NCI-H1048 (cell line): ENCODE measurements at places on chromosomes 12 and 14.

DNA sequence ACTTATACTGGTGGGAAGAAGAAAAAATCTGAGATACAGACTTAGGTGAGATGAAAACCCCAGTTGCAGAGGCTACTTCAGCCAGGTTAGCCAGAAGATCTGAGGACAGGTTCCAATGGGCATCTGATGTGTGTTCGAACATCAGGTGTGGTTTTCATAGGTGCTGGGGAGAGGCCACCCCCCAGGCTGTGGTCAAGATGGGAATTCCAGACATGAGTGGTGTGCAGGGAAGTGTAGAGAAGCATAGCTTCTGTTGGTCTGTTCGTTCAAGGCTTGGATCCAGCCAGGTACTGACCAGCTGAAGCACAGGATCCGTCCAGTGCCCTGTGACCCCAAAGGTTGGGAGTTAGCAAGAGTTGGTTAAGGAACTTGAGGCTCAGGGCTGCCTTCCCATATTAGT, 85.5 kb downstream of the SSPN start:
- DNase-seq: no peak

- no peak for DNase-seq
These were observed 107.7 kb upstream of the BCAT1 start for GRCh38 chr12:25056486-25057130.

GRCh38 chr12:69071091-69071370, 138.1 kb upstream of the CPM start:
- DNase-seq: no peak

- no peak for DNase-seq
These were observed 55.8 kb upstream of the LIMA1 start for GRCh38 chr12:50338920-50339645.

GRCh38 chr14:79842270-79842669, 369.0 kb downstream of the DIO2 start:
- no peak for DNase-seq

- DNase-seq: no peak
These were observed 142.5 kb downstream of the ZNF664 start for GRCh38 chr12:124115496-124115895.

DNA sequence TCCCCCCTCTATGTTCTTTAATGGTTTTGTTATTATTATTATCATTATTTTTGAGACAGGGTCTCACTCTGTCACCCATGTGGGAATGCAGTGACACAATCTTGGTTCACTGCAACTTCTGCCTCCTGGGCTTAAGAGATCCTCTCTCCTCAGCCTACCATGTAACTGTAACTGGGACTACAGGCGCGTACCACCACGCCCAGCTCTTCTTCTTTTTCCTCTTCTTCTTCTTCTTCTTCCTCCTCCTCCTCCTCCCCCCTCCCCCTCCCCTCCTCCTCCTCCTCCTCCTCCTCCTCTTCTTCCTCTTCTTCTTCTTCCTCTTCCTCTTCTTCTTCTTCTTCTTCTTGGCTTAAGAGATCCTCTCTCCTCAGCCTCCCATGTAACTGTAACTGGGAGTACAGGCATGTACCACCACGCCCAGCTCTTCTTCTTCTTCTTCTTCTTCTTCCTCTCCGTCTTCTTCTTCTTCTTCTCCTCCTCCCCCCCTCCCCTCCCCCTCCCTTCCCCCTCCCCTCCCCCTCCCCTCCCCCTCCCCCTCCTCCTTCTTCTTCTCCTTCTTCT, 5.4 kb upstream of the KRT7 start:
- no peak for DNase-seq

GRCh38 chr14:65926935-65927700, 514.6 kb downstream of the FUT8 start:
- DNase-seq: no peak

GRCh38 chr14:54803396-54803795, 99.2 kb downstream of the GCH1 start:
- no peak for DNase-seq

DNA sequence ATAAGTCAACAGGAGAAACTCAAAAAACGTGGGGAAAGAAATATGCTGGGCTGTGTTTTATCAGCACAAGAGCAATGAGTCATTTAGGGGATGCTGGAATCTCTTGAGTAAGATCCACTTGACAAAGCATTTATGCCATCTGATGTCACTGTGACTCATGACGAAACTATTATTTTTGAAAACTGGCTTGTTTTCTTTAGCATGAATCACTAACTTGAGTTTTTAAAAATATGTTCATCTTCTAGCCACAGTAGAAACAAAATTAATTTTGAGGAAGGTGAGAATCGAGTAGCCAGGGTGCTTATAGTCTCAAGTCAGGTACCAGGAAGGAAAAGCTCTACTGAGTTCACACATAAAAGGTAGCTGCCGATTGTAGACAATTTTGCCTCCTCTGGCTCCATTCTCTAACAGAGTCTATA, 456.2 kb upstream of the MGAT4C start:
- no peak for DNase-seq

DNA sequence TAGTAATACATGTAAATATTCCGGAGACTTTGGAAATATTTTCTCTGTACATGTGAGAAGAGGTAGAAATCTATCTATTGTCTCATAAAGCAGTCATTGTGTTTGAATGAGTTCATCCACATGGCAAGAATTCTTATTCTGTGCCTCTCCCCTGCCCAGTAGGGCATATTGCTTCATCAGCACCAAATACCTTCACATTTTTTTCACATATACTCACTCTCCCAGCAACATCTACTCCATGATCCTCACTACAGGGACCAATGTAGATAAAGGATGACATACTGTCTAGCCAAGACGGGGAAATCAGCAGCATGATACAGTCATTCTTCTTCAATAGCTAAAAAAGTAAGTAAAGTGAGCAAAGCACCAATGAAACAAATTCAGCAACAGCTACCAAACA, 1.3 kb upstream of the TAS2R14 start:
- DNase-seq: no peak

GRCh38 chr14:22375321-22375930, 213.6 kb downstream of the DAD1 start:
- peak; percentile 24 for DNase-seq

DNA sequence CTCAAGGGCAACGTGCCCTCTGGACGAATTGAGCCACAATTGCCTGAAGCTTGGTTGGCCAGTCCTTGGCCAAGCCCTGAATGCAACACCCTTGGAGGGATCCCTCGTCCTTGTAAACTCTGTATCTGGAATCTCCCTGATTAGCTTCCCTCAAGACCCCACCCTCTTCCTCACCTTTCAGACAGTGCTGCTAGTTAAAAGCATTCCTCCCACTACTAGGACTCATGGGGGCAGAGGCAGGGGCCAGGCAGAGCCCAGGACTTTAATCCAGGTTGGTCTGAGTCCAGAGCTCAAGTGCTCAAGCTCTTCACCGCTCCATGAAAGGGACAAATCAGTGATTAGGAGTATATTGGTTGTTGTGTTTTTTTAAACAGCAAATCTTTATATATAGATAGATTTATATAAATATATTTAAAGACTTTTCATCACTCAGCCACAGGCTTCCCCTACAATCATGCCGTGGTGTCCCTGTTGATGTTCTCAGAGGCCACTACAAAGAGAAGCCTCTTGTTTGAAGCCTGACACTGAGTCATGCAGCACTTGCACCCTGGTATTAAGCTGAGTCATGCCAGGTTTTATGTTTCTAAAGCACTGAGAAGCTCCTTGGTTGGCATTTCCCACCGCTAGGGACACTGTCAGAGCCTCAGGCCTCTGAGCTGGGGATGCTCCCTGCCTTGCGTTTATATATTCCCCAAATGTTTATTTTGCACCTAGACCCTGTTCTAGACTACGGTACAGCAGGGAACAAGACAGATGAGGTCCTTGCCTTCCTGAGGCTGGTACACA, 53.8 kb upstream of the GSC start:
- DNase-seq: no peak

DNA sequence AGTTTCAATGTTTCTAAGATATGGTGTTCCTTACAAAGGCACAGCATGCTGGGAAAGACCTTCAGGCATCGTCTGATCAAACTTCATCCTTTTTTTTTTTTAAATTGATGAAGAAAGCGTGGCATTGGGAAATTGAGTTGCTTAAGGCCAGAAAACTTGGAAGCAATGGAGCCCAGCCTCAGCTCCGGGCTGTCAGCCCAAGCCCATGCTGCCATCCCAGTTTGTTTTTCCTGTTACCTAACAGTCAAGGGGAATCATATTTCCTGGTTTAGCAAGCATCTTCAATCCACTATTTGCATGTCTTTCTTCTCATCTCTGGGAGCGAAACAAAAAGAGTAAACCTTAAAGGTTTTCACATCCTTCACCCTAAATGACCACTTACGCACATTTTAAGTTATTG, 200.2 kb downstream of the CHST11 start:
- DNase-seq: no peak

DNA sequence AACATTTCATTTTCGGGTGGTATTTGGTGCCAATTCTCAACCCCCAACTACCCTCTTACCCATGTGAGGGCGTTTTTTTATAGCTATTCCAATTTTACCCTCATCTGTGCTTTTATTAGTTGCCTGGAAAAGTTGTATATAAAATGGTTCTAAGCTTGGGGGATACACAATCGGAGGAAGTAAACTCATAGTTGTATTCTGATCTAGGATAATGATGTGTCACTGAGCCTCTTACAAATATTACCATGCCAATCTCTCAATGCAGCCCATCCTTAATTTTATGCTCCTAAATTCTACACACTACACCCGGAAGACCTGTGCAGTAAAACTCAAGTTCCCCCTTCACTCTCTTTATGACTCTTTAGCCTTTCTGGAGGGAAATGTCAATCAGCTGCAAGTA, 1206.5 kb upstream of the FLRT2 start:
- no peak for DNase-seq

- DNase-seq: no peak
These were observed 68.9 kb upstream of the CISTR start for GRCh38 chr12:53820514-53821306.

DNA sequence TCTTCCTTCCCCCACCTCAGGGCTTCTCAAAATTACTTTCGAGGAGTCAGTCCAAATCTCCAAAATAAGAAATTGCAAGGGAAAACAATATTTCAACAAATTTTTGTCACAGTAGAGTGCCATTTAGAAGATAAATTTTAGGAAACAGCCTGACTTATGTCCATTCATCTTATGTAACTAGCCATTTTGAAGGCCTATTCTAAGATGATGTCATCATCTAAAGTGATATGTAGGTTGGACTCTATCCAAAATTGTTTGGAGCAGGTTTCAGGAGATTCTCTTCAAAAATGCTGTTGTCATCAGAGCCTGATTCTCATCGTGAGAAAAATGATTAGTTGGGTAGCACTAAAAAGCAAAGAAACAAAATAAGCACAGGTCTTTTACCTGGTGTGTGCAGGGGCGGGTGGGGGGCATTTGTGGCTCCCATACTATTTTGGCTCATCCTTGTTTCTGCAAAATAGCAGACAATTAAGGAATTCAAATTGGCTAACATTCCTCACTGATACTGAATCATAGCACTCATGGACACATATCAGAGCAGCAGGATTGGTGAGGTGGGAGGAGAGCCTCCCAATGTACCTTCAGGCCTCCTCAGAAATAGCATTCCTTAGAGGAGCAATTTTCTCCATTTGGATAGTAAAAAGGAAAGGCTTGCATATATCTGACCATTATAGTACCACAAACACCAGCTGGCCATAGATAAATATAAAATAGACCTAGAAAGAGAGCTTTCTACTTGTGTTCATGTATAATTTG, 360.9 kb upstream of the NAV3 start:
- DNase-seq: no peak

DNA sequence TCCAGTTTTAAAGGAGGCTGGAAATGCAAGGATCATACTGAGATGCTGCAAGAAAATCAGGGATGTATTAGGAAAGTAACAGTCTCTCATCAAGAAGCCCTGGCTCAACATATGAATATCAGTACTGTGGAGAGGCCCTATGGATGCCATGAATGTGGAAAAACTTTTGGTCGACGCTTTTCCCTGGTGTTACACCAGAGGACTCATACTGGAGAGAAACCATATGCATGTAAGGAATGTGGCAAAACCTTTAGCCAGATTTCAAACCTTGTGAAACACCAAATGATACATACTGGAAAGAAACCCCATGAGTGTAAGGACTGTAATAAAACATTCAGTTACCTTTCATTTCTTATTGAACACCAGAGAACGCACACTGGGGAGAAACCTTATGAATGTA, 24.5 kb downstream of the ZNF891 start:
- DNase-seq: no peak

DNA sequence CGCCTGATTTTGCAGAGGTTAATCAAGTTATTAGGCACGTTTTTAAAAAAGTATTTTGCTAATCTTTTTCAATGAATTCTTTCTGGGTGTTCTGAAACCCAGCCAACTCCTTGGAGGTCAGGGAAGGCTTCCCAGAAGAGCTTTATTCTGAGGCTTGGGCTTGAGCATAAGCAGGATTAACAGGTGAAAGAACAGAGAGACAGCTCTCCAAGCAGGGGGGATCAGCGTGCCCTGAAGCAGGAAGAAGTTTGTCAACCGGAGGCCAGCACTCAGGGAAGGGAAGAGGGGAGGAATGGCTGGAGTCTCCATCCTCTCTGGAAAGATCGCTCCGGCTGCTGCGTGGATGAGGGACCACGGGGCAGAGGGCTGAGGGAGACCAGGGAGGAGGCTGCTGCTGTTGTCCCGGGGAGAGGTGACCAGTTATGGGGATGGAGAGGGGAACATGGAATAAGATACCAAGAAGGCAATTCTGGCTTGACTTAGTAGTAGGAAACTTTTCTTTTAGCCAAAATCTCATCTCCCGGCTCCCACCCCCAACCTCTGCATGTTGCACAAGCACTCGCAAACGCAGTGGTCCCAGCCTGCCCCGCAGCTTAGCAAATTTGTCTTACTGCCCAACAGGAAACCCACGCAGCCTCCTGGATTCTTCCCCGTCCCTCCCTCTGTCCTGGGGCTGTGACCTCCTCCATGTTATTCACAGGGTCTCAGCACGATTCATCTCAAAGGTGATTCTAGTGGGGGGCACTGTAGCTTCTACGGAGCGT, 1.1 kb upstream of the SSH1 start:
- DNase-seq: no peak

DNA sequence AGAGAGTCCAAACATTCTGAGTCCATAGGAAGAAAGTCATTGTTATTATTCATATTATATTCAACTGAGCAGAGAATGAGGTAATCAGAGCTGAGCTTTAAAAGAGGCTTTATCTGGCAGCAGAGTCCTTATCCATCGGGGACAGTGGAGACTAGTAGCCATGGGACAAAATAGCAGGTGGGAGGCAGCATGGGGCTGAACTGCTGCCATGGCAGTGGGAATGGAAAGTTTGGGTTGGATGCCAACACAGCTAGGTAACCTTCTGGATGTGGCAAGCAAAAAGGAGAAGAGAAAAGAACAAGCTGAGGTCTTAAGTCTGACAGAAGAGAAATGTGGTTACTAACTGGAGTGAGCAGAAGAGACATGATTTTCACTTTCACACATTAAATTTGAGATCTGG, 71.0 kb upstream of the CDKN3 start:
- DNase-seq: no peak

- DNase-seq: no peak
These were observed 886.0 kb upstream of the FBXO33 start for GRCh38 chr14:40318211-40318719.

GRCh38 chr14:103512701-103513611, 9.7 kb downstream of the CKB start:
- no peak for DNase-seq

- no peak for DNase-seq
These were observed 20.5 kb downstream of the ZDHHC22 start for GRCh38 chr14:77120771-77121743.

GRCh38 chr12:21372602-21373001, at the start of gene IAPP:
Gene IAPP (plus strand): TSS chr12:21372902. CDS start chr12:21373352, 450 bp downstream.
- no peak for DNase-seq
